ENCODE measurements at places on chromosomes 6 and 20. TPM values are rescaled to one million over a fixed set of nuclear protein-coding genes. Genes with fewer than 3 reads are reported as not detected.

OOEP gene
- not detected for total RNA-seq

AIF1 gene
- total RNA-seq, result not detected

ILRUN gene
- 32.9 TPM for total RNA-seq

SCRT2 gene
- total RNA-seq, result not detected

CLPSL1 gene
- total RNA-seq, result not detected
